Right ventricle myocardium superior (tissue), 1 donor: ENCODE measurements at places on chromosomes 2 and 18. TPM values are rescaled to one million over a fixed set of nuclear protein-coding genes. Genes with fewer than 3 reads are reported as not detected.
A peak's percentile ranks its signal among the peaks of the same experiment; 100 is the strongest.

DNA sequence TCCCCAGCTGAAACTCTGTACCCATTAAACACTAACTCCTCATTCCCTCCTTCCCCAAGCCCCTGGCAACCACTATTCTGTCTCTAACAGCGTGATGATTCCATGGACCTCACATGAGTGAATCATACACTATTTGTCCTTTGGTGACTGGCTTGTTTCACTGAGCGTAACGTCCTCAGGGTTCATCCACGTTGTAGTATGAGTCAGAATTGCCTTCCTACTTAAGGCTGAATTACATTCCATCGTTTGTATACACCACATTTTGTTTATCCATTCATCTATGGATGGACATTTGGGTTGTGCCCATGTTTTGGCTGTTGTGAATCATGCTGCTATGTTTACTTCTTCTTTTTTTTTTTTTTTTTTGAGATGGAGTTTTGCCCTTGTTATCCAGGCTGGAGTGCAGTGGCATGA, 19.6 kb upstream of the CABLES1 start:
- no peak for DNase-seq

SLC4A5 gene
- total RNA-seq: 1.3 TPM

DNA sequence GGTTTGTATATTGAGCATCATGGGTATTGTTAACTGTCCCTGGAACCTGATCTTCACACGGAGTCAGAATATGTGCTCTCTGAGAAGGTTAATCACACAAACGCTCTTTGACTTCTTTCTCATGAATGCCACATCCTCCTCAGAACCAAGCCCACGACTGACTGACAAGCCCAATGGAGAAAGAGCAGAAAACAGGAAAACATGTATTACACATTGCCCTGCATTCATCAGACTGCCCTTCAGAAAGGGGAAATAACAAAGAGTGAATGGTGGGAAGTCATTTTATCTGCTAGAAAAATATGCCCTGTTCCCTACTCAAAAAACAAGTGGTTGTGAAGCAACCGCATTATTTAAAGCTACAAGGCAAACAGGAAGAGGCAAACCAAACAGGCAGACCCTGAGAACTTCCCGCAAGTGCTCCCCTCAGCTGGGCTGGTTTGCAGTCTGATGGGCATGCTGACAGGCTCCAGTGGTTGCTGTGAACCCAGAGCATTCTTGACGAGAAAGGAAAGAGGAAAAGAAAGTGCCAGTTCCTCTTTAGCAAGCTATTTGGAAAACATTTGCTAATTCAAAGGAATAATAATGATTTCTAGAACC, 172.9 kb upstream of the SETBP1 start:
- peak; percentile 48 for DNase-seq

- no peak for DNase-seq
These were observed 144.2 kb downstream of the ALK start for GRCh38 chr2:29777161-29777560.

FEV gene
- total RNA-seq: not detected

GRCh38 chr2:128513961-128514283, 195.3 kb upstream of the HS6ST1 start:
- DNase-seq: peak; percentile 60

GCG gene
- not detected for total RNA-seq

DNA sequence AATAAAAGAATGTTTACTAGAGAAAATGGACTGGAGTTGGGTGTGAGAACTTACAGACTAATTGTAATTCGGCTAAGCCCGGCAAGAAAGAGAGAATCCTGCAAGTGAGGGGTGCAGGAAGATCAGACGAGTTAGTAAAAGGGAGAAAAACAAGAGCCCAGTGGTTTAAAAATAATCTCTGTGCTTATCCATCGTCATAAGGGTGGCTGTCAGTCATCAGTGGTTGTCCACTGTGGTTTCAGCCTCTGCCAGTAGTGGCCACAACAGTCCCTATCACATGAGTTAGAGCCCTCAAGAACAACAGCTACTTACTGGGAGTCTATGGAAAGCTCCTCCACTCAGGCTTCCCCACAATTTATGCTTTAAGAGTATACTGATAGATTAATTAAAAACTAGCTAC, 239.8 kb downstream of the SETBP1 start:
- DNase-seq: no peak

CPLX4 gene
- total RNA-seq: not detected

MROH2A gene
- total RNA-seq: not detected

DNA sequence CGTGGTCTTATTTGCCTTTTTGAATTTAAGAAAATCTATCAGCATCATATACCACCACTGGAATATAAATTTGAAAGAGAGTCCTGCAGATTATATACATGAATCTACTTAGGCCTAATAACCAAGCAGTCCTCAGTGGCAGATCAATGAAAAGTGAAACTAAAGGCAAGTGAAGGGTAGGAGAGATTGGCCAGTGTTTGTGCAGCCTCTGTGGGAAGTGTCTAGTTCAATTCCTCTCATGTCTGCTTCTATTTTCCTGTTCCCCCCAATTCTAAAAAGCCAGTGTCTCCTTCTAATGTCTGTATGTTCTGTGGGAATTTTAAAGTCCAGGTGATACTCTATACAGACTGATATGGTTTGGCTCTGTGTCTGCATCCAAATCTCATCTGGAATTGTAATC, 61.9 kb downstream of the FN1 start:
- no peak for DNase-seq

DNA sequence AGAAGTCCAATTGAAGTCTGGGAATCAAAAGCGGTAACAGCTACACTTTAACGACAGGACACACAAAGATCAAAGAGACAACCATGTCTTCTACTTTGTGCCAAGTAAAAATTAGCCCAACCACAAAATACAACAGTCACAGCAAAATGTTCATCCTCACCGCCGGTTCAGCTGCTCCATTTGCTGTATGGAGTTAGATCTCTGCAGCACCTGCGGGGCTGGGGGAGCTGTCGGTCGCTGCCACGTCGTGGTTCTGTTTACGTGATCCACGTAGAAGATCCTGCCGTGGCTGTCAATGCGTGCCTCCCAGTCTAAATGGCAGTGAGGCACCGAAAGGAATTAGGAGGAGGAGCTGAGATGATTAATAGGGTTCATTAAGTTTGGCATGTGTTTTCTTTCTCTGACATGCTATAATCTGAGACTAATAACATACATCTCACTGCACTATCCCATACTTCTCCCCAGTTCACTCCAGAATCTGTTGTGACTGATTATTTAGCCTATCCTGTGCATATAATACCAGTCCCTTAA, 136.5 kb upstream of the STK17B start:
- DNase-seq: no peak

DNA sequence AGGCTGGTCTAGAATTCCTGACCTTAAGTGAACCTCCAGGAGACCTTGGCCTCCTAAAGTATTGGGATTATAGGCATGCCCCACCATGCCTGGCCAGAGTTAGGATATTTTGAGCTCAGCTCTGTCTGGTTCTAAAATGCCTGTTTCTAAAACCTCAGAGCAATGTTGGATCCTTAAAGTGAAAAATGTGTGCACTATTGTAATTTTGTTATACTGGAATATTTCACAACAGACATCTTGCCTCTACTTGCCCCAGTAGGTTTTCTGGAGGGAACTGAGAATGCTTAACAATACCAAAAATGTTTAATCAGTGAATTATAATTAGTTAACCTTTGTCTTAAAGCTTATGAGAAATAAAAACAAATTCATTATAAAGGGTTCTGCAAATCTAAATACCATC, 144.6 kb upstream of the CCDC195 start:
- DNase-seq: no peak

- DNase-seq: no peak
These were observed 387.5 kb downstream of the MTX2 start for GRCh38 chr2:176656776-176657140.

SOWAHC gene
- total RNA-seq: 2.7 TPM

- DNase-seq: no peak
These were observed 15.8 kb upstream of the TRPM8 start for GRCh38 chr2:233901367-233901766.

DNA sequence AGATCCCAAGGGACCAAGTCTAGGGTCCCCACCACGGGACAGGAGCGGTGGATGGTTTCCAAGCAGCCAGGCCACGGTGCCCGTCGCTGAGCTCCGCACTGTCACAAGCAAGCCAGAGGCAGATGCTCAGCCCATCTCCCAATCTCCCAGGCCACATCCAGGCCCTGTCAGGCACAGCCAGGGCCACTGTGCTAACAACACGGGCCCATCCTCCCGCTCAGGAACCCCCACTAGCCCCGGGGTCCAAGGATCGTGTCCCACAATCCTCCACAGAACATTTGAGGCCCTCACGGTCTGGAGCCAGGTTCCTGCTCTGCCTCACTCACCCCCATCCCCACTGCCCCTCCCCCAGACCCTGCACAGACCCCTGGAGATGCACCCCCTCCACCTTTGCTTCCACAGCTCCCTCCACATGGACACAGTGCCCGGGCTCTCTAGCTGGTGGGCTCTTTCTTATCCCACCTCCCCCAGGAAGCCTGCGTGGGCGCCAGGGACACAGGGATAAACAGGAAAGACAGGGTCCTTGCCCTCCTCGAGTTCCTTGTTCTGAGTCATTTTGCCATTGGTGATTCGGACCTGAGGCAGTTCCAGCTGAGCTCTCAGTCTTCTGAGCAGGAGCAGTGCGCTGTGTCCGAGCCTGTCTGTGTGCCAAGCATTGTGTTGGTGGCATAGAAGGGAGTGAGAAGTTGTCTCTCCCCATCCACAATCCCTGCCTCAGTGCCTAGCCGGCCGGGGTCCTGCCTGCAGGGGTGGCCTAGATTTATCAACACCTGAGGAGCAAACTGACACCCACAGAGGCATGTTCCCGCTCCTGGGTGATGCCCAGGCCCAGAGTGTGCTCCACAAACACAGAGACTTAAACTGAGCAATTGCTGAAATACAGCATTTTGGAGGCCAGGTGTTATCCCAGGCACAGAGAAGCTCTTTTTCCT, 7.0 kb downstream of the CROCC2 start:
- DNase-seq: no peak

E2F6 gene
- total RNA-seq: 12.2 TPM

FOXD4L1 gene
- total RNA-seq: not detected

- no peak for DNase-seq
These were observed 200.4 kb downstream of the TSN start for GRCh38 chr2:121955872-121956271.

ZNF638 gene
- total RNA-seq: 91.9 TPM

SRD5A2 gene
- not detected for total RNA-seq

CFC1 gene
- total RNA-seq: not detected

DNA sequence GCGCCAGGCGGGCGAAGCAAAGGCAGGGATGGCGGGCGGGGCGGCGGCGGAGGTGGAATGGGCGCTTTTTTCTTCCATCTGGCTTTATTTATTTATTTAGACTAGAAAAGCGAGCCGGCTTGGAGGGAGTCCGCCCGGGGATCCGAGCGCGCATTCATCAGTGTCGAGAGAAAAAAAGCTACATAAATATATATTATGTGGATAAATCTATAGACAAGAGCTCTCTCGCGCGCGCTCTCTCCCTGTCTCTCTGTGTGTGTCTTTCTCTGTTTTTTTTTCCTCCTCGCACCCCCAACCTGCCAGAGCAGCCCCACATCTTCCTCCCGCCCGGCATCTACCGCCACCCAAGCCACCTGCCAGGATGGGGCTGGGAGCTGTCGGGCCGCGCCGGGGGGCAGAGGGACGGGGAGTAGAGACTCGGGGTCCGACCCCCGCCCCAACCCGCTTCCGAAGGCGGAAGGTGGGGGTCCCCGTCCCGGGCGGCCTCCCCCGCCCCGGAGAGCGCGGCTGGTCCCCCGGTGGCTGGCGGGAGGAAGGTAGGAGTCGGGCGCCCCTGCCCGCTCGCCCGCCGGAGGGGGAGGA, 972 bp upstream of the CELF4 start:
- no peak for DNase-seq

GRCh38 chr2:88903749-88904353, 212.4 kb downstream of the RPIA start:
- DNase-seq: no peak

GRCh38 chr18:6920099-6920955, 190.8 kb downstream of the ARHGAP28 start:
- DNase-seq: no peak

UCN gene
- 0.59 TPM for total RNA-seq

GPBAR1 gene
- 1.8 TPM for total RNA-seq

GRCh38 chr2:121288454-121289231, 3.6 kb upstream of the TFCP2L1 start:
- no peak for DNase-seq

PAX8 gene
- total RNA-seq: 0.35 TPM

DIPK1C gene
- 3.3 TPM for total RNA-seq

SKOR2 gene
- total RNA-seq: not detected

OSBPL1A gene
- total RNA-seq: 79.9 TPM

POTEC gene
- total RNA-seq: not detected

DNA sequence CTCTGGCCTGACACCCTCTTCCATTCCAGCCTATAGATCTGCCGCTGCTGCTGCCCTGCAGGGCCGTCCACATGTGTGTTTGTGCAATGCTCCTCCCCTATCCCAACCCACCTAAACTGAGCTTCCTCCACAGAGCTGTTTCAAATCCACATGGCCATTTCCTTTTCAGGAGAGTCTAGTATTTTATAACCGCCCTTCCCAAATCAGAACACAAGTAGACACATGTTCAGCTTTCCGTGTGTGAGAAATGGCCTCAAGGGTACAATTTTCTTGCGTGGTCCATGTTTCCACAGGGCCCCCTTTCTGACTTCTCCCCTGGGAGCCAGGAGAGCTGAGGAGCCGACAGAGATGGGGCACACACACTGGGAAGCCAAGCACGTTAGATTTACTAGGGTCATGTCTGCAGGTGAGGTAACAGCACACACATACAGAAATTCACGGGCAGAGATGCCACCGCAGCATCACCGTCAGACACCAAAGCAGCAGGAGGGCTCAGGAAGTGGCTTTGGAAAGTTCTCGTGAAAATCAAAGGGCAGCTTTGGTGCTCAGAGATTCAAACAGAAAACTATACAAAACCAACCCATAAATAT, 102.9 kb upstream of the TGFA start:
- DNase-seq: no peak

DNA sequence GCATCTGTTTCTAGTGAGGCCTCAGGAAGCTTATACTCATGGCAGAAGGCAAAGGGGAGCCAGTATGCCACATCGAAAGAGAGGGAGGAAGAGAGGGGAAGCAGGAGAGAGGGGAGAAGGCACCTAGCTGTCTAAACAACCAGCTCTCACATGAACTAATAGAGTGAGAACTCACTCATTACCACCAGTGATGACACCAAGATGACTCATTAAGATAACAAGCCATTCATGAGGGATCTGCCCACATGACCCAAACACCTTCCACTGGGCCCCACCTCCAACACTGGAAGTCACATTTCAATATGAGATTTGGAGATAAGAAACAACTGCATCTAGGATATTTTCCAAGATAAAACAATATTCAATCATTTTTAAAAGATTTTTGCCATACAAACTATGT, 753.9 kb upstream of the ZEB2 start:
- DNase-seq: no peak

MRPL44 gene
- total RNA-seq: 33.9 TPM

DNA sequence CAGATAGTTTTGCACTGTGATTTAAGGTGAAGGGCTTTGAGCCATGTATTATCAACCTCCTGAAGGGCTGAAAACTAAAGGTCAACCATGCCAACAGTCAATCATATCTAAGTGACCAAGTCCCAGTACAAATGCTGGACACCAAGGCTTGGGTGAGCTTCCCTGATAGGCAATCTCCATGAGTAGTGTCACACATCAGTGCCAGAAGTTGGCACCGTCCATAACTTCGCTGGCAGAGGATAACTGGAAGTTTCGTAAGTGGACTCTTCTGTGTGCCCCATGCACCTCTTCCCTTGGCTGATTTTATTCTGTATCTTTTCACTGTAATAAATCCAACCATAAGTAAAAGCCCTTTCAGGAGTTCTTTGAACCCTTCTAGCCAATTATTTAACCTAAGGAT, 13.2 kb downstream of the REV1 start:
- DNase-seq: peak; percentile 43

- DNase-seq: no peak
These were observed 702.2 kb upstream of the NRXN1 start for GRCh38 chr2:51734115-51734514.
